ENCODE measurements at places on chromosomes 5 and 9.

- no peak for DNase-seq
Measured at GRCh38 chr9:2086116-2086515, 71.0 kb downstream of the SMARCA2 start.

GRCh38 chr9:98410185-98410697 is 154.8 kb upstream of the TBC1D2 start:
- DNase-seq, result no peak

GRCh38 chr5:135032999-135033861 is 798 bp downstream of the PITX1 start:
- DNase-seq, result no peak

- no peak for DNase-seq
Measured at GRCh38 chr9:108535526-108535925, 320.3 kb downstream of the ACTL7B start.

GRCh38 chr5:179112469-179113142 is 52.4 kb downstream of the ZNF354C start:
- DNase-seq, result no peak

GRCh38 chr9:131237291-131237690 is 39.0 kb downstream of the FAM78A start:
- DNase-seq, result no peak

GRCh38 chr5:132019337-132019736 is 7.9 kb upstream of the ACSL6 start:
- DNase-seq, result no peak

- DNase-seq, result no peak
Measured at GRCh38 chr9:112224401-112225289, 49.5 kb upstream of the SUSD1 start.

DNA sequence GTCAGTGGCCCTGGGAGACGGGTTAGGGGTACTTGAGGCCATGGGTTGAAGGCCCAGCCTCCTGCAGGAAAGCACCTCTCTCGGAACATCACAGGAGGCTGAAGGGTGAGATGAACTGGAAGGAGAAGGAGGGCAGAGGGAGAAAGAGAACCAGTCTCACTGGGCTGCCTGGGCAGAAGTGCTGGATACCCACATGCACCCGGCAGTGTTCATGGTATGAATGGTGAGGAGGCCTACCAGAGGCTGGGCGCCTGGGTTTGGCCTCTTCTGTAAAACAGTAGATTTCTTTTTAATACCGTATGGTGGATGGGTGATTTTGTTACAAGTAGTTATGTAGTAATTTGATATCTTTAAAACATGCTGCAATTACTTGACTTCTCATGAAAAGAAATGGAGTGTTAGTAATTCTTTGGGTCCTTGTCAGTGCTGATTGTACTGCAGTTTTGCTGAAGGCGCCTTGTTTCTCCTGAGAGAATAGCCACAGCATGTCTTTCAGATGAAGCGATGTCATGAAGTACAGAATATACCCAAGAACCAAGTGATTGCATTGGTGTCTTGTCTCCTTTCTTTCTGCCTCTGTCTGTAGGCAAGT is 258.6 kb downstream of the FANCC start:
- DNase-seq, result no peak

DNA sequence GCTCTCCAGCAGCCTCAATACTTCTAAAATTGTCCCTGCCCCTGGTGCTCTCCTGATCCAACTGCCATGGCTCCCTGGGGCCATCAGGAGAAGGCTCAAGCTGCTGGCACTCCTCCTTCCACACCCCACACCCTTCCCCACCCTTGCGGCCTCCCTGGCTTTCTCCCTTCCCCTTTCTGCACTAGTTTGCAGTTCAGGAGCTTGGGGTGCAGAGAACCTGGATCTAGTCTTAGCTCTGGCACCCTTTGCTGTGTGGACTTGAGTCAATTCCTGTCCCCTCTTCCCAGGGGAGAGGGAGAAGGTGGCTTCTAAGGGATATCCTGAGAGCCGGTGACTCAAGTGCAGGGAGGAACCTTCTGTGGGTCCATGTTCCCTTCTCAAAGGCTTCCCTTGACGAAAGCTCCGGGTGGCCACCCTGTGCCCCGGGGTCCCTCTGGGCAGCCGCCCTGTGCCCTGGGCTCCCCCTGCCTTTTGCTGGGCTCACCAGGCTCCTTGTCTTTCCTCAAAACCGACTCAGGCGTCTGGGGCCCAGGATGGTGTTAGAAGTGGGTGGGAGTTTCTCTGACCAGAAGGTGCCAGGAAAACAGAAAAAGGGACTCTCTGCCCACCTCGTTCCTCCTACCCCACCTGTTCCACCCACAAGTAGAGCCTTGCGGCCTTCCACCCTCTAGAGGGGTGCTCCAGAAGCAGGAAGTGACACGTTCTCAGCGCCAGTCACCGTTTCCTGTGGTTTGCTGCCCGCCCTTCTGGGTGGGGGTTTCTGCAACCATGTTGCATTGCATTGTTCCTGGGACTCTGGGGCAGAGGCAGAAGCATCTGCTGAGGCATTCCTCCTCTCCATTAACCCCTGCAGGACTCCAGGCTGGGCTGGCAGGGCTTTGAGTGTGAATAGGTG is 15.0 kb downstream of the GLIPR2 start:
- peak; percentile 80 for DNase-seq

- no peak for DNase-seq
Measured at GRCh38 chr5:99460701-99461100, 531.9 kb upstream of the CHD1 start.

DNA sequence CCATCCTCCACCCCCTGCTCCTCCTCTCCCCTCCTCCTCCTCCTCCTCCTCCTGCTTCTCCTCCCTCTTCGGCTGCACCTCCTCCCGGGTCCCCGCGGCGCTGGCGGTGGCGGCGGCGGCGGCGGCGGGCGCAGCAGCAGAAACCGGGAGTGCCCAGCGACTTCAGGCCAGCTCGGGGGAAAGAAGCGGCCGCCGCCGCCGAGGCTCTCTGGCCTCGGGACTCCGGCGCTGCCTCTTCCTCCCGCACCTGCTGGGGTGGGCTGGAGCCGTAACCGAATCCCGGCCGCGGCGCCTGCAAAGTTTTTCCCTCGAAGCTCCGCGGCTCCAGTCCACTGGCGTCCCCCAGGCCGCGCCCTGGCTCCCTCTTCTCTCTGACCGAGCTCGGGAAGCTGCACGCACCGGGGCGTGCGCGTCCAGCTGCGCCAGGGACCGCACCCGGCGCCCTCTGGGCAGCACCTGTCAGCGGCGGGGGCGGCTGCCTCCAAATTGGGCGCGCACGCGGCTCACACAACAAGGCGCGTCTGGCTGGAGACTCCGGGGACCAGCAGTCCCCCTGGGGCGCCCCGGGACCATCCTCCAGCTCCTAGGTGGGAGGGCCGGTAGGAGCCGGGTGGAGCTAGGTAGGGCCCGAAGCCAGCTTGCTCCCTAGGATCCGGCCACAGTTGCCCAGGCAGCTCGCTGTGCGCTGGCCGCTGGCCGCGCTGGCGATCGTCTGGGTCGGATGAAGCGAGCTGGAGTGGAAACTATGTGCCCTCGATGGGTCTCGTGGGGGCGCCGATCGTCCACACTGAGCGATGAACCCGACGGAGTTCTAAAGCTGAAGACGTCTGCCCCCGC is at the start of gene MCTP1:
MCTP1 (minus strand) TSS at position 523 of the 837 bp plus-strand sequence.
- no peak for DNase-seq

- DNase-seq, result no peak
Measured at GRCh38 chr9:123164285-123164684, 104.1 kb downstream of the STRBP start.

- DNase-seq, result no peak
Measured at GRCh38 chr9:27602142-27602861, 29.0 kb upstream of the C9orf72 start.

DNA sequence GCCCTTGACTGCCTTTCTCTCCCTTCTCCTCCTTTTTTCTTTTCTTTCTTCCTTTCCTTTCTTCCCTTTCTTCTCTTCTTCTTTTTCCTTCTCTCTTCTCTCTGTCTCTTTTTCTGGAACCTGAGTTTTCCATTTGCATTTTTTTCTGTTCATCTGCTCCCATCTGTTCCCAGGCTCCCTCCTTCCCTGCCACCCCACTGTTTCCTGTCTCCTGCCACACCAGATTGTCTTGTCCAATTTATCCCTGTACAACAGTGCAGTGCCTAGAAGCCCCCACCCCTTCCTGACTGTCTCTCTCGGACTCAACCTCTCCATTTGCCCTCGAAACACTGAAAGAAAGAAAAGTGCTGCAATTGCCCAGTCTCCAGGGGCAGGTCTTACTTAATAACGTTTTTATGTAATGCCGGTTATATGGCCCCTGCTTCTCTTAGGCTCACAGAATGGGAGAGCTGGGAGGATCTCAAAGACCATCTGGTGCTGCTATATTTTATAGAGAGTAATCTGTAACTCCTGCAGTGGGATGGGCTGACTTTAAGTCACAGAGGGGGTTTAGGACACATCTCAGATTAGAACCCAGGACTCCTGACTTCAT is 101.4 kb downstream of the RALGPS1 start:
- DNase-seq, result no peak

- no peak for DNase-seq
Measured at GRCh38 chr9:124674651-124675050, 96.5 kb downstream of the NR6A1 start.

- no peak for DNase-seq
Measured at GRCh38 chr9:98172604-98173003, 19.8 kb downstream of the CORO2A start.

- no peak for DNase-seq
Measured at GRCh38 chr9:111030492-111030891, 7.8 kb downstream of the LPAR1 start.

DNA sequence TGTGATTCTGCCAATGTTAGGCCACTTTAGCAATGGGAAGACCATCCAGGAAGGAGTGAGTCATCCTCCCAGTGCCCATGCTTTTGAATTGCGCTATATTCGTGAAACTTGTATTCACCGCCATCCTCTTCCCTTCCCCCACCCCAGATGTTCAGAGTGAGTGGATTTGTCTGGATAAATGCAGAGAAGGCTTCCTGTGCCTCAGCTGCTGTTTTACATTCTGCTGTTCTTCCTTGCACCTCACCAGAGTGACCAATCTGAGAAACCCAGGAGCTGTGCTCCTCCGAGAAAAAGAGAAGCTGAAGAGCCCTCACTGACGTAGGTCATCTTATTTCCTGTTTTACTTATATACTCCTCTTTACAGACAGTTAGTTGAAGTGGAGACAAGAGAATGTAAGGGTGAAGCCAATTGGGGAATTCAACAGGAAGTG is 24.6 kb upstream of the SVEP1 start:
- DNase-seq, result no peak

GRCh38 chr9:9612755-9613154 is 1000.0 kb downstream of the PTPRD start:
- DNase-seq, result no peak

DNA sequence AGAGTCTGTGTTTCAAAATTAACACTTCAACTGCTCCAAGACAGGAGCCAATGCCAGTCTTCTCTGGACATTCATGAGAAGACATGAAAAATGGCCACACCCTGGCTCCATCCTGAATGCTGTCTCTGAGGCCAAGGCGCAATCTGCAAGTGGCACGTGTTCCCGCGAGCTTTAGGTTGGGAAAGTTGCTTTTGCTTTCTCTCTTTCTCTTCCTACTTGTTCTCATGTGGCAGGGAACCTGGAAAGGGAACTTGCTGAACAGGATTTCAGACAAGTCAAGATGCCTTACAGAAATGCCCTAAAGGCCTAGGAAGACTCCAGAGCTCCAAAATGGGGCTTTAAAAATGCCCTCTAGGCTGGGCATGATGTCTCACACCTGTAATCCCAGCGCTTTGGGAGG is 91.9 kb upstream of the OTULINL start:
- no peak for DNase-seq

DNA sequence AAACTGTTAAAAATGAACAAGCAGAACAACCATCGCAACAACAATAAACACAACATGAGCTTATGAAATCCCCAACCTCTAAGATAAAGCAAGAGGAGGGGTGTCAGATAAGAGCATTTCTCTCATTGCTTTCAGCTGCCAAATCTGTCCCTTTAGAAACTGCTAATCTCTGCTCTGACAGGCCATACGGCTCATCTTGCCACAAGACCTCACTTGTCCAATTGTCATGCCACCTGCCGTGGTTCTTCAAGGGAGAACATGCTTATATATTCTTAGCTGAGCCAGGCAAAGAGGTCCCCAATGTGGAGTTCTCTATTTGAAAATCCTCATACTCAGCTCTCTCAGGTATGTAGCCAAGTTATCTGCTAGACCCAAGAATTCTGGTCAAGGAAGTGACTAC is 405.0 kb upstream of the TNC start:
- DNase-seq, result no peak

GRCh38 chr5:57302164-57302563 is 128.3 kb downstream of the GPBP1 start:
- no peak for DNase-seq

GRCh38 chr9:107131108-107131799 is 151.8 kb upstream of the RAD23B start:
- DNase-seq, result no peak

DNA sequence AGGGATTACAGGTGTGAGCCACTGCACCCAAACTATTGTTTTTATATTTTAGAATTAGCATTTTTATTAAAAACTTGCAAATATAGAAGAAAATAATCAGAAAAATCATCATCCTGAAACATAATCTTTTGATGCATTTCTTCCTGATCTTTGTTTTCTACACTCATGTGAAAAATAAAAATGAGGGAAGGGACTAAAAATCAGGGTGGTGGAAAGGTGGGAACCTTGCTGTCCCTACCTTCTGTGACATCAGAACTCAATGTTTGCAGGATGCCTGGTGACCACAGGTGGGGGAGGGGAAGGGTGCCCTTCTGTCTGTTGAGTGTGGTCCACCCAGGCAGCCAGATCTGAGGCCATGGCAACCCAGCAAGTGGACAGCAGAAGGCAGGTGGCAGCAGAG is at the start of gene SMIM23:
SMIM23 (plus strand) TSS at position 301 of the 400 bp plus-strand sequence; CDS start at position 356, 55 bp downstream.
- DNase-seq, result no peak

- peak; percentile 48 for DNase-seq
Measured at GRCh38 chr5:56816546-56817081, 1.3 kb downstream of the MAP3K1 start.

DNA sequence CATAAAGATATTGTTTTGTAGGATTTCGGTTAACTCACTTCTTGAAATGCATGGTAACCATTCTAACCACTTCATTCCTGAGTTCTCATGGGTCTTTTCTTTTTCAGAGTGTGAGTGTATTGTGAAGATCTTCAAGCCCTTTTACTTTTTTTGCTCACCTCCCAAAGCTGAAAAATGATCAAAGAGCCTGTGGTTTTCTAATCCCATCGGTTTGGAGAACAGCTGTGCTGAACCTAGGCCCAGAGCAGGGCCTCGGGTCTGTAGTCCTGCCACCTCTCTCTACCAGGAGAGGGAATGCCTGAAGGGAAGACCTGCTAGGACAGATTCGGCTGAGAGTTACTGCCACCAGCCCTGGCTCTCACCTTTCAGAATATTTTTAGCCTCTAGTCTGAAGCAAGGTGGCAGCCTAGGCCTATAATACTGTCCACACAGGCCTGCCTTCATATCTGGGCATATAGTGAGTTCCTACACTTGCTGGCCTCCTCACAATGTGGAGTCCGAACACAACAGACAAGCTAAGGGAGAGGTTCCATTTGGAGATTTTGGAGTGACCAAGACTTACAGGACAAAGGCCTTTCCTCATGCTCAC is 13.8 kb downstream of the RGMB start:
- DNase-seq, result no peak

- no peak for DNase-seq
Measured at GRCh38 chr9:109945573-109945972, 165.6 kb downstream of the PALM2AKAP2 start.

- DNase-seq, result no peak
Measured at GRCh38 chr5:38648703-38649291, 92.4 kb upstream of the LIFR start.

GRCh38 chr5:2255915-2256690 is 373.4 kb upstream of the IRX4 start:
- no peak for DNase-seq

- DNase-seq, result no peak
Measured at GRCh38 chr5:65142511-65143011, 339.2 kb downstream of the ADAMTS6 start.

All from T-helper 9 cell (primary cell).